SK-N-SH treated with all-trans-retinoic acid at 6 μM for 48 hours (cell line): ENCODE measurements at places on chromosomes 1 and 21.

DNA sequence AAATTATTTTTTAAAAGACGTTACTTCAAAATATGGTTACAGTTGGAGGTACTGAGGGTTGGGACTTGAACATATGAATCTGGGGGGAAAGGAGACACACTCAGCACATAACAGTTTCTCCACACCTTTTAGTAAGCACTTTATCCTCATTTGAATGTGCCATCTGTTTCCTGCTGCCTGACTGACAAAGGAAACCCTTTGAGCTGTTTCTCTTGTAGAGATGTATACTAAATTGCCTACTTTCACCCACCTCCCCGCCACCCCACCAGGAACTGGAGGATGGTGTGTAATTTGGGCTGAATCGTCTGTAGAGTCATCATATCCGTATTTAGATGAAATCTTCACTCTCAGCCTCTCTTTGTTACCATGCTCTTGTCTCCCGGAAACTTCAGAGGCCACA is 108.1 kb downstream of the KAZN start:
- ATAC-seq: no peak

GRCh38 chr21:17397703-17398102 is 115.1 kb upstream of the CXADR start:
- ATAC-seq: no peak

DNA sequence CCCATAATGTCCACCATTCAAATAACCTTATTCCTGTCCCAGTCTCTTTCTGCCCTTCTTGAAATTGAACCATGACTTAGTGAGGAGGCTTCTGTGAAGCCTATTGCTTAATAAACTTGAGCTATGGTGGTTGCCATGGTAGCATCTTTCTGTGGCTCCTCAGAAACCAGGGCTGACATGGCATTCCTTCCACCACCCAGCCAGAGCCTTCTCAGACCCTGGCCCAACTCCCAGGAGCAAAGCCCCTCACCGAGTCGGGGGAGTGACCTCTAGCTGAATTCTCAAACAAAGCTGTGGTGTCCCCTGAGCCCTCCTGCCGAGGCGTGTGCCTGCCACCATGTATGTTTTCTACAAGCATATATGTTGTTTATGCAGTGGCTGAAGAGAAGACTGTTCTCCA is 259.1 kb downstream of the CACNA1E start:
- no peak for ATAC-seq

DNA sequence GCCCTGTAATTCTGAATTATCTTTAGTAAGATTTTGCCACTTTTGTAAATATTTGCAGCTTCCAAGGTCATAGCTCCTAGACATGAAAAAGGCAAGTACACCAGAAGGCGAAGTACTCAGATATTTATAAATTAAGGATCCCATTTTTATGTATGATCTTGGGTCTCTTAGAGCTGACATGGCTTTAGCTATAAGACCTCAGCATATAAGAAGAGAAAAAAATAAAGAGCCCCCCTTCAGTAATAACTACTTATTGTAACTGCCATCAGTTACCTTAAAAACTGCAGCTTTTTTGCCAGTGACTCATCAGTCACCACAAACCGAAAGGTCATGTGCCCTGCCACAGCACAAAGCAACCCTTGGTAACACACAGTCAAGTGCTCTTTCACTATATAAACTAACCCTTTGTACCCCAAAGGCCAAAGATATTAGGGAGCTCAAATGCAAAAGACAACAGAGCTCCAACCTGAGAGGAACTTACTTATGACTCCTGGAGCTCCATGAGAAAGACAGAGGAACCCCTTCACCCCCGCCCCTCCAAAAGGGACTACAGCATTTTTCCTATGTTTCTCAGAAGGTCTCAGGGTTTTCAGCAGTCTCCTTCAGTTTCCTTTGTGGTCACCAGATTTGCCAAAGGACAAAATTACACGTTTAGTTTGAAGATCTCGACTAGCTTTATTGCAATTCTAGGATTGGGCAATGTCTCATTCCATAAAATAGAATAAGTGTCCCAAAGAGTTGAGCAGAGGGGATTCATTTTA is 219.8 kb upstream of the DUSP10 start:
- peak; percentile 89 for ATAC-seq

DNA sequence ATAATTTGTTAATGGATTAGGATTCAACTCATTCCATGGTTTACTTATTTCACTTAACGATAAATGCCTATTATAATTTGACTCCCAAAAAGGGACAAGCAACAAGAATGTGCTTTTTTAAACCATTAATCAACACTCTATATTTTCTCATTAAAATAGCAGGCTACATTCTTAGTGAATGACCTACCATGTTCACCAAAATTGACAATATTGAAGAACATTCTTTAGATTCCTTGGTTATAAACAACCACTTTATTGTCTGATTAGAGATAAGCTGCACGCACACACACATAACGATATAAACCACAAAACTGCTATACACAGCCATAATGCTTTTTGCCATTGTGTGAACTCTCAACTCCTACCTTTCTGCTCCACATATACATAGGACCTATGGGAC is 75.4 kb upstream of the LRRC7 start:
- no peak for ATAC-seq

- ATAC-seq: no peak
Observed at GRCh38 chr1:18725231-18725895, 94.7 kb downstream of the PAX7 start.

DNA sequence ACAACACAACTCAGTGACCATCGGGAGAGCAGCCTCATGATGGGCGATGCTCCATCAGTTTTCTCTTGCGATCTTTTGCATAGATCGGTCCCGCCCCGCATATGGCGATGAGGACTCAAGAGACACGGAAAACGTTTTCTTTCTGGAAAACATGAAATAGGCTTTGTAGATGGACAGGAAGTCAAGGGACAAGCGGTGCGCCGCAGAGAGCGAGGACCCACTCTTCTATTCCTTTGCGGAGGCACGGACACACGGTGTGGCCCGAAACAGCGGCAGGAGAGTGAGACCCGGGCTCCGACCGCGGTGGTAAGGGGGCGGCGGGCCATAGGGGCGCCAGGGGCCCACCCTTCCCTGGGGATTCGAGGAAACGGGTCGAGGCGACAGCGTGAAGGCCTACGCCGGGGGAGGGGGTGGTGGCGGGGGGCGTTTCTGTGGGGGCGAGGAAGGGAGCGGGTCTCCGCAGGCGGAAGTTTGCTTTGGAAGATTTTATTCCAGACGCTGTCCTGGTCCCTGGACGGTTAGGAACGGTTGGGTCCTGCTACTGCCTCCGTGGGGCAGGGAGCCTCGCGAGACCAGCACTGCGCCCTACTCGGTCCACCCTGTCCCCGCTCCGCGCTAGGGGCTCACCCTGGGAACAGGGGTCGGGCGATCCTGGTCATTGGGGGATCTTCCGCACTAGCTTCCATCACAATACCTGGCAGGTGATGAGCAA is 796 bp upstream of the TDRKH start:
- peak; percentile 56 for ATAC-seq

DNA sequence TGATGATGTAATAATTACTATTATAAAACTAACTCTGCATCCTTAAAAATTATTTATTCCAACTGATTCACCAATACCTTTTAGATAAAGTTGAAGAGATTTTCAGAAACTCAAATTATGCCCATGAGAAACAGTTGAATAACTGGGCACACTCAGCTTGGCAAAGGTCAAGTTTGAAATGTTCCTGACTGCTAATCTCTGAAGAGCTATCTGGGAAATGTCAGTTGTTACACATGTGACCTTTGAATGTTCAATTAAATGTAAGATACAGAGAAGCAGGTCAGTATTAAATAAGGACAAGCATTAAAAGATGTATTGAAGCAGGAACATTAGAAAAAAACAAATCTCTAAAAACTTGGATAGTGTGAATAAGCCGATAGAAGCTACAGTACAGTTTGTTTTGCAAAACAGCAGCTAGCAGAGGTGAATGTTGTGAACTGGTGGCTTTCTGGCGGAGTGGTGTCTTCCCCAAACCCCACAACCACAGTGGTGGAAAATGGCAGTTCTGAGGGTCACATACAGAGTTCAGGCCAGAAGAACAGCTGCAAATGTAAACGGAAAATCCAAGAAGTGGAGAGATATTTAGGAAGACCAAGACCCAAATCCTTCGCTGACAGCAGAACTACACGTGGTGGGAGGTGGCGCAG is 61.9 kb upstream of the SLC5A9 start:
- ATAC-seq: no peak

GRCh38 chr1:173005196-173005864 is 45.4 kb downstream of the TNFSF18 start:
- ATAC-seq: peak; percentile 41; the same call in 1 of the 3 replicates

- no peak for ATAC-seq
Observed at GRCh38 chr1:79082233-79082632, 75.7 kb upstream of the ADGRL4 start.

DNA sequence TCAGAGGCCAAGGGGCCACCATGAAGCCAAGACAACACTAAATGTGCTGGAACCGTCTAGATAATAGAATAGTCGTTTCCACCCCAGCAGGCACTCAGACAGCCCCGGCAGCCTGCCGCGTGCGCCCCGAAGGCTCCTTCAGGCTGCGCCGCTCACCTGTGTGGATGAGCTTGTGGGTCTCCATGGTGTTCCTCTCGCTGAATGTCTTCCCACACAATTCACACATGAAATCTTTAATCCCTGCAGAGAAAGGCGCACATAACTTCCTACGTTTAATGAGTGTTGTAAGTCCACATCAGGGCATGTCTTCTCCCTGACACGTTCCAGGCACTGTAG is 43.7 kb upstream of the RIPK4 start:
- ATAC-seq: no peak

DNA sequence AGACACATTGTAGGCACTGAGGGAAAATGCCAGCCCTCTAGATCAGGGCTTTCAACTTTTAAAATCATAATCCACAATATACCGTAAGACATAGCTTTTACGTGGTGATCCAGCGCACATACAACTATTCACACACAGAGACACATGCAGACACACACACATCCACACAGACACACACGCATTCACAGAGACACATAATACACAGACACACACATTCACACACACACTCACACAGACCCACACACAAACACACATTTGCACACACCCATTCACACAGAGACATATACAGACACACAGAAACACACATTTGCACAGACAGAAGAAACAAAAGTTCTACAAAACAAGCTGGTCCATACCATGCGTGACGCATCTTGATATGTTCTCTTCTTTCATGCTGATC is 244.5 kb downstream of the RHOU start:
- no peak for ATAC-seq

DNA sequence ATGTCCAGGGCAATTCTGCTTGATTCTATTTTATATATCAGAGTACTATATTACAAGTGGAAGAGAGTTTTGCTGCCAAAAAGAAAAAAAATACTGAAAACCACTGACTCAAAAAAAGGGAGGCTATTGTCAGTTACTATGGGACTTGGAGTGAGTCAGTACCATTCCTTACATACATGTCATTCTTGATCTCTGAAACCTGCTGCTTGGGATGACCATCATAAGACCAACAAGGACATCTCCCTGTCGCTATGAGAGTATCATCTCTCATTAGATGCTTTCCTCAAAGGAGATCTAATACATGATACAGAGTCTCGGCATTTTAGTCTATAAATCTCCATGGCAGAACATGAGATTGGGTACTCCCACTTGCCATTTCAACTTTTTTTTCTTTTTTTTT is 11.8 kb upstream of the INPP5B start:
- peak; percentile 95 for ATAC-seq

GRCh38 chr21:44916965-44917364 is 3.7 kb downstream of the ITGB2 start:
- ATAC-seq: no peak

- ATAC-seq: no peak
Observed at GRCh38 chr1:208216806-208217205, 27.4 kb downstream of the PLXNA2 start.

DNA sequence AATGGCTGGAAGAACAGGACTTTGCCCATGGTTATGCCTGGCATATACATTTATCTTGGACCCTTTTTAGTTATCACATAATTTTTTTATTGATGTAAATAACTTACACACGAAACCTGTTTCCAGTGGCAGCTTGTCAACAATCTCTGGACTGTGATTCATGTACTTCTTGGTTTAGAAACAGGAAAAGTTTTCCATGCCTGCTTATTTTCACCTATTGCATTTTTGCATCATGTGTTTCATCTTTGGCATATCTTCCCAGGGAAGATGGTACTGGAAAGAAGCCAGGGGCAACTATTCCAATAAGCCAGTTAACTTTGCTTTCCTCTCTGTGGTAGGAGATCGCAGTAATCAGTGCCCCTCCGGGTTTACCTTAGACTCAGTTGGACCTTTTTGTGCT is 210.3 kb downstream of the TPR start:
- peak; percentile 57 for ATAC-seq

DNA sequence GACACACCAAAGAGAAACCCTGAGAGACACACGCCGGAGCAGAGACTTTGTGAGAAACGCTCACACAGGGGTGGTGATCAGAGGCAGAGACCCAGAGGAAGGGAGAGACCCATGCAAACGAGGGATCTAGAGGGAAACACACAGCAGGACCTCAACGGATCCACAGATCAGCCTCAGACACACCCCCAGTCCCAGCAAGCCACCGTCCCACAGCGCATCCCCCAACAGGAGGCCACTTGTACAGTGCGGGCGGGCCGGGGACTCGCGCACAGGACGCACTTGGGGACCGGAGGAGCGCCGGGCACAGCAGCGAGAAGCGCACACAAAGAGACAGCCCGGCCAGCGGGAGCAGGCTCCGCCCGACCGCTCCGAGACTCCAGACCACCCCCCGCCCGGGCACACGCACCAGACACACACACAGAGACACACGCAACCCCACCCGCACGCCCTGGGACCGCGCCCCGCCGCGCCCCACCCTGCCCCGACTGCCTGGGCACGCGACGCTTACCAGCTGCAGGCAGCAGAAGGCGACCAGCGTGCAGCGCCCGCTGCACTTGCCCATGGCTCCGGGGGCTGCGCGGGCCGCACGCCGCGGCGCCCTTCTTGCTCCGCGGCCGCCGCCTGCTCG is 587 bp downstream of the NKAIN1 start:
- ATAC-seq: peak; percentile 74

GRCh38 chr1:63951059-63951946 is 177.5 kb downstream of the ROR1 start:
- no peak for ATAC-seq

DNA sequence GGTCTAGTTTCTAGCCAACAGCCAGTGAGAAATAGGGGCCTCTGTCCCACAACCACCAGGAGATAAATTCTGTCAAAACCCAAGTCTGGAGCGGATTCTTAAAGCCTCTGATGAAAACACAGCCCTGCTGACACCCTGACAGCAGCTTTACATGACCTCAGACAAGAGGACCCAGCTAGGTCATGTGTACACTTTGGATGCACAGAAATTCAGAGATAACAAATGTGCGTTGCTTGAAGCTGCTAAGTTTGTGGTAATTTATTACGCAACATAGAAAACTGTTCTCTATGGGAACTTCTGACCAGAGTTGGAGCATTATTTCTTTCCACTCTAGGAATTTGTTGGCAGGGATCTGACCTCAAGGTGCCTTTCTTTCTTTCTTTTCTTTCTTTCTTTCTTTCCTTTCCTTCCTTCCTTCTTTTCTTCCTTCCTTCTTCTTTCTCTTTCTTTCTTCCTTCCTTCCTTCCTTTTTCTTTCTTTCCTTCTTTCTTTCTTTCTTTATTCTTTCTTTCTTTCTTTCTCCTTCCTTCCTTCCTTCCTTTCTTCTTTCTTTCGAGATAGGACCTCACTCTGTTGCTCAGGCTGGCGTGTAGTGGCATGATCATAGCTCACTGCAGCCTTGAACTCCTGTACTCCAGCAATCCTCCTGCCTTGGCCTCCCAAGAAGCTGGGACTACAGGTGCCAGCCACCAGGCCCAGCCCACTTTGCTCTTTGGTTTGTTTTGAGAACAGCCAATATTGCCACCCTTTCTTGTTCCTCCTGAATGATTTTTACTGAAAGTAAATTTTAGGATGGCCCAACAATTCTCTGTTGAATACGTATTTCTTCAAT is 14.9 kb upstream of the HMGCS2 start:
- no peak for ATAC-seq

GRCh38 chr1:36400514-36400824 is 2.8 kb upstream of the LSM10 start:
- ATAC-seq: no peak
